Liver (tissue), 10 donors: ENCODE measurements at places on chromosomes 16 and 17. TPM values are rescaled to one million over a fixed set of nuclear protein-coding genes. Genes with fewer than 3 reads are reported as not detected.

Gene MILR1
- total RNA-seq = 2.5 TPM

Gene CLEC19A
- total RNA-seq = not detected

Gene WNT9B
- total RNA-seq = 0.14 TPM

Gene NPIPB8
- total RNA-seq = not detected

Gene TMEM92
- total RNA-seq = 0.05 TPM

Gene CLCN7
- total RNA-seq = 26.1 TPM

Gene G6PC1
- total RNA-seq = 271 TPM

Gene PRAC1
- not detected for total RNA-seq

Gene MT1F
- total RNA-seq = 142 TPM

Gene TMED6
- total RNA-seq = 10.6 TPM

Gene NPW
- total RNA-seq = 8.4 TPM

Gene ABI3
- total RNA-seq = 4.9 TPM

Gene C1QTNF1
- total RNA-seq = 54.6 TPM

Gene OR2C1
- 0.08 TPM for total RNA-seq

Gene ARHGDIG
- total RNA-seq = not detected

Gene ADAM11
- 0.08 TPM for total RNA-seq

Gene EXOC3L1
- 2.2 TPM for total RNA-seq

Gene EFCAB13
- total RNA-seq = 2.6 TPM

Gene KCTD19
- not detected for total RNA-seq

Gene ALDH3A1
- 0.09 TPM for total RNA-seq

Gene TBC1D26
- not detected for total RNA-seq

Gene CDRT15
- not detected for total RNA-seq

Gene ABCA9
- 18.9 TPM for total RNA-seq

Gene TP53TG3F
- total RNA-seq = not detected

Gene HOXB7
- total RNA-seq = 0.28 TPM

Gene TMUB2
- 12.2 TPM for total RNA-seq

Gene HOXB3
- 2.2 TPM for total RNA-seq

Gene VMO1
- 1.8 TPM for total RNA-seq

Gene CCDC154
- not detected for total RNA-seq

Gene FBXL20
- 7.9 TPM for total RNA-seq

Gene MYCBPAP
- 0.25 TPM for total RNA-seq

Gene CACNG3
- not detected for total RNA-seq
